Stimulated activated CD8-positive, alpha-beta memory T cell treated with anti-CD3 and anti-CD28 coated beads, Interleukin-15, amount 100 ng/mL, for 48 hours (primary cell): ENCODE measurements at places on chromosomes 11 and 22.

- no peak for DNase-seq
Measured at GRCh38 chr11:101726988-101727387, 143.2 kb upstream of the TRPC6 start.

- DNase-seq, result no peak
Measured at GRCh38 chr11:12853652-12854296, 155.3 kb upstream of the RASSF10 start.

GRCh38 chr11:130783323-130783722 is 133.0 kb downstream of the SNX19 start:
- no peak for DNase-seq

DNA sequence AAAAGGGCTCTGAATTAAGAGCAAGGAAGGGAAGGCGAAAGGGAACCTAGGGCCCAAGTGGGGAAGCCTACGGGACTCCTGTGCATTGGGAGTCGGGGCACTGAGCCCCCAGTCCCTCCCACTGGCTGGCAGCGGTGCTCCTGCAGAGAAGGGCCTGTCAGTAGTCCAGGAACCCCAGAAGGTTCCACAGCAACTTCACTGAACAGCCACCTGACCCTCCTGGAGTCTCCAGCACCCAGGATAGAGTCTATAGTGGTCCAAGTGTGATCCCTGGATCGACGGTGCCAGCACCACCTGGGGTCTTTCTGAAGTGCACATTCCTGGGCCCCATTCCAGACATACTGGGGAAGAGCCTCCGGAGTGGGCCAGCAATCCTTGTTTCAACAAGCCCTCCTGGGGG is 100.0 kb upstream of the B3GAT1 start:
- DNase-seq, result no peak

DNA sequence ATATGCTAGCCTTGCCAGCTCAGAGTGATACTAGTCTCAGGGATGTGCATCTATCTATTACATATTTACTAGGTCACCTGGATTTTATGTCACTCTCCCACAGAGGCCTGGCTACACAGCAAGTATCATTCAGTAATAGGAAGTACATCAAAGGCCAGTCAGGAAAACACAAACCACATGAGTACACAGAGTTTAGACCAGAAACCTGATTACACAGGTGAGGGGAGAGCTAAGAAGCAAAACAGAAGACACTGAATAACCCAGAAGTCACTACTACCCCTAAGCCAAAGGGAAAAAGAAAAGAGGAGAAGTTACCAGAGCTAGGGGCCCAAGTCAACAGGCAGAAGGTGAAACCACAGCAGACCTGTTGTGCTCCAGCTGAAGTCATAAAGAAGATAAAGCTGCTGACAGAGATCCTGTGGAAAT is 13.3 kb downstream of the LPXN start:
- no peak for DNase-seq

- DNase-seq, result no peak
Measured at GRCh38 chr22:47665151-47665550, 902.7 kb downstream of the TBC1D22A start.

- no peak for DNase-seq
Measured at GRCh38 chr22:49861642-49862495, 8.2 kb downstream of the ZBED4 start.

GRCh38 chr11:34603129-34604001 is 17.5 kb upstream of the EHF start:
- DNase-seq, result no peak

DNA sequence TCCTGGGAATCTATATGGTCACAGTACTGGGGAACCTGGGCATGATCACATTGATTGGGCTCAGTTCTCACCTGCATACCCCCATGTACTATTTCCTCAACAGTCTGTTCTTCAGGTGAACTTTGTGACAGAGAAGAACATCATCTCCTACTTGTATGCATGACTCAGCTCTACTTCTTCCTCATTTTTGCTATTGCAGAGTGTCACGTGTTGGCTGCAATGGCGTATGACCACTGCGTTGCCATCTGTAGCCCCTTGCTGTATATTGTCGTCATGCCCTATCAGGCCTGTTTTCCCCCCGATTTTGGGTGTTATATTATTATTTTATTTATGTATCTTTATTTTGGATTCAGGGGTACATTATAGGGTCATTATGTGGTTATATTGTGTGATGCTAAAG is 2.4 kb upstream of the OR8G1 start:
- no peak for DNase-seq

GRCh38 chr22:38040953-38041759 is 16.0 kb upstream of the PICK1 start:
- DNase-seq, result no peak

GRCh38 chr11:44454666-44455065 is 110.8 kb upstream of the CD82 start:
- no peak for DNase-seq

GRCh38 chr22:17228725-17229126 is 9.5 kb upstream of the ADA2 start:
- DNase-seq, result no peak

DNA sequence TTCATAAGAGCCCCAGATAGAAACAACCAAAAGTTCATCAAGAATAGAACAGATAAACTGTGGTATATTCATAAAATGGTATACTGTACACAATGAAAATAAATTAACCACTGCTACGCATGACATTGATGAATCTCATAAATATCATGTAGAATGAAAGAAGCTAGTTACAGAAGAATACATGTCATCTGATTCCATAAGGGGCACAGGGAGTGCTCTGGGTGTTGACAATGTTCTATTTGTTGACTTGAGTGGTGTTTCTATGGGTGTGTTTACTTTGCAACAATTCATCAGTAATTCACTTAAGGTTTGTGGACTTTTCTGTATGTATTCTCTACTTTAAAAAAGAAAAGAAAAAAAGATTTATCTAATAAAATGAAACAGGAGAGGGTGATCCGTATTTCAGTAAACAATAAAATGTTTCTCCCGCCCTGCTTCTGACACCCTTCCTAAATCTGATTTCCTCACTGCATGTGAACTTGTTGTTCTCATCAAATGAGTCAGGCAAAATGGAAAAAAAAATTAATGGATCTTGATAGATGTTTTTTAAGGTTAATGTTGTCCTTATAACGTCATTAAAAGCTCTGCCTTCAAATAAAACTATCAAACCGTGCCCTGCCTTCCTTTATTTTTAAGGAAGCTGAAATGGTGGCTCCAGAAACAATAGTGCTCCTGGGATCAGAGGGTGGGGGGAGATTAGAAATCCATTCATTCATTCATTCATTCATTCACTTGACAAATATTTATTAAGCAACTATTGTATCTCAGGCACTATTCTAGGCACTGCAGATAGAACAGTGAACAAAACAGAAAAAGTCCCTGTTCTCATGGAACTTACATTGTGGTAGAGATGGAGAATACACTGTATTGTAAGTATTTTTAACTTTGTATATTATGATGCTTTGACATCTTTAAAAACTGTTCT is 77.2 kb upstream of the CD44 start:
- DNase-seq, result no peak

- DNase-seq, result no peak
Measured at GRCh38 chr11:81658722-81659121, 1074.9 kb downstream of the FAM181B start.

DNA sequence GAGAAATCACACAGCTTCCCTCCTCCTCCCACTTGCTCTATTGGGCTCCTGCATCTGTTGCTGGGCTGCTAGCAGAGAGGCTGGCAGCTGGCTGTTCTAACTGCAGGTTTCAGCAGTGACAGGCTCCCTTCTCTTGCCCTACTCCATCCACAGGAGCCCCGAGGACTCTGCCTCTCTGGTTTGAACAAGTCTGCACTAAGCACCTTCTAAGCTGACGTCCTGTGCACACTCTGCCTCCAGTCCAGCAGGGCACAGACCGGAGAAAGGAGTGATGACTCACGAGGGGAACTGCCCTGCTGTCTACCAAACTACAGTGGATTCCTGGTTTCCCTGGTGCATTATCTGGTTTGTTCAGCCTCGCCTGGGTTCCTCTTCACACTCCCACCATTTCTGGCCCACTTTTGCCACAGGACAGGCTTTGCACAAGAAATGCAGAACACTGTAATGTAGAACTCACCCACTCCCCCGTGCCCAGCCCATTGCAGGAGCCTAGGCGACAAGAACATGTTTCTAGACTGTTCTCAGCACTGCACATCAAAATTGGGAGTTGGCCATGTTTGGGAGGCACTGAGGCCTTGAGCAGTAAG is 26.0 kb downstream of the IL10RA start:
- no peak for DNase-seq

DNA sequence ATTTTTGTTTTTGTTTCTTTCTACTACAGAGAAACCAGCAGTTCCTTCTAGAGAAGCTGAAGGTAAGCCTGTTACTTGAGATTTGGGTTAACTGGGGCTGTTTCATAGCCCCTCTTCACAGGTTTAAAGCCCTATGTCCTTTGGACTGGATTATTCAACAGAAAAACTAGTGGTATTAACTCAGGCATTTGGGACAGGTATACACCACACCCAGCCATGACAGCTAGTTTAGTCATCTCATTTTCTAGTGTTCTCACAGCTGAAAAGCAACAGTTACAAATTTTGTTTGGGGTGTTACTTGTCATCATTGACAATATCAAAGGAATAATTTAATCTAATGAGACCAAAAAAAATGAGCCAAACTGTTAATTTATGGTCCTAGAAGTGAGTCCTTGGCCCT is 14.0 kb downstream of the LAYN start:
- DNase-seq, result no peak

DNA sequence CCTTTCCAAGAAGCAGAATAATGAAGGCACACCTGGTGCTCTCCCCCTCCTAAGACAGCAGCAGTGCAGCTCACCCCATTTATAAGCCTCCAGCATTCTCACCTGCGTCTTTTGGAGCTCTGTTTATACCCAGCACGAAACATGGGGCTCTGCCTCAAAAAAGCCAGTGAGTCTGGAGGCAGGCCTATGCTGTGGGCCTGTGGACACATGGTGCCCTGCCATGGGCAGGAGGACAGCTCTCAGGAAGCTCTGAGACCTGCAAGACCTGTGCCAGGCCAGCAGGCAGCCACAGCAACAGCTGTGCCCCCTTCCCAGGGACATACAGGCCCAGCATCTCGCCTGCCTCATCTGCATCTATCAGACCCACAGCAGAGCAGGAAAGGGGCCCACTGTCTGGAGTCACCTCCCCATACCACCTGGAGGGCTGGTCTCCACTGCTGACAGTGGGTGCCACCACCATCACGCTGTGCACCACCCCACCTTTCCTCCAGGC is 64.2 kb downstream of the DGCR2 start:
- DNase-seq, result no peak

DNA sequence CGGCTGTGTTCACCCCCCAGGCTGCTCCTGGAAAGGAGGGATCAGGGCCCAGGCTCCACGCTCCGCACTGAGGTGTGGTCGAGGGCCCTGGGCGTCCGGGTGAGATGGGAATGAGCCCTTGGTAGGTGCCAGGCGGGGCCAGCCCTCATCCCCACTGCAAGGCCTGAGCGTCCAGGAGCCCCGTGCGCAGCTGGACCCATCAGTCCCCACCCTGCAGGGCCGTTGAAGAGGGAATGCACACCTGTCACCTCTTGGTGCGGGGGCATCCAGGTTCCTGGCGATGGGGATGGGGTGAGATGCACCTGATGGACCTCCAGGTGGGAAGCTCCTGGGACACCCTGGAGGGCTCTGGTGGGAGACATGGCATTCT is 72.2 kb downstream of the KCNQ1 start:
- DNase-seq, result no peak

GRCh38 chr11:3160252-3161031 is 4.7 kb downstream of the OSBPL5 start:
- peak; percentile 31 for DNase-seq

DNA sequence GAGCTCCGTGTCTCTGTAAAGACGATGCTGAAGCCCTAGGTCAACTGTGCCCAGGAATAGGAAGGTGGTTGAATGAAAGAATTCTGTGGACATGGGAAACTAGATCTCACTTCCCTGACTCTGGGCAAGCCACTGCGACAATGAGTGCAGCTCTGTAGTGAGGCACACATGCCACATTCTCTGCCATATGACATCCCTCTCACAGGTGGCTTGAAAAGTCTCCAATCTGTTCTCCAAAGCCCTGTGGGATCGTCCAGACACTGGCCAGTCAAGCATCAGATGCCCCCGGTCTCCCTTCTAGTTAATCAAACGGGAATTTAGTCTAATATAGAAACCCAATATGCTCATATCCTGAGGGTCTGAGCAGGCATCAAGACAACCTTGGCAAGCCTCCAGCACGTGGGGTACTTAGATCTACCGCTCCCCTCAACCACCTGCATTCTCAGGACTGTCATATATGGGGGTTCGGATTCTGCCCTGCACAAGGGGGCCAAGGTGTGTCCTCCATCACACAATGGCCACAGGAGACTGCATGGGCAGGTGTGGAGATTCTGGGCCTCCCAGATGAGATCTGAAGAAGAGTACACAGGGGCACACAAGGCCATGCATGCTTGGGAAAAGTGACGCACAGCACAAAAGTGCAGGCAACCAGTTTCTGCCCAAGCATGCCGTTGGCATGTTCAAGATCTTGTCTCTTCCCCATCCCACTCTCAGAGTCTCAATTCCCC is 11.9 kb downstream of the DKK3 start:
- no peak for DNase-seq

- no peak for DNase-seq
Measured at GRCh38 chr11:110469127-110469526, 39.4 kb downstream of the FDX1 start.

- no peak for DNase-seq
Measured at GRCh38 chr22:50713008-50713385, 25.0 kb upstream of the ACR start.

- no peak for DNase-seq
Measured at GRCh38 chr11:120867024-120867423, 156.9 kb upstream of the TBCEL start.
